ENCODE measurements at places on chromosomes 3 and 15.

- DNase-seq: no peak
Observed at GRCh38 chr3:127723011-127723567, 50.3 kb downstream of the ABTB1 start.

DNA sequence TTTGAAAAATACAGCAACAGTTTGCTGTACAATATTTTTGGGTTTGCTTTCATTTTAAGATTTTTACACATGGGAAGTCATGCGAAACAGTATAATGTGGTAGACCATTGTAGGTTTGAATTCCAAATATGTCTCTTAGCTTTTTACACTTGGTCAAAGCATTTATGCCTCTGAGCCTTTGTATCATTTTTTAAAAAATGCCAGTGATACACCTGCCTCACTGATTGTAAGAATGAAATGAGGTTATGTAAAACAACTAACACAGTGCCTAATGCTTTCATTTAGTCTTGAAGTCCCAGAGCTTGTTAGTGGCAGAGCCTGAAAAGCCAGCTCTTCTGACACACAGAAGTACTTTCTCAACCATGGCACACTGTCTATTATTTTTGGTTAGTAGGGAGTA lies 202.0 kb downstream of the UBE2E2 start:
- DNase-seq: no peak

- DNase-seq: no peak
Observed at GRCh38 chr3:172132721-172133311, 93.4 kb downstream of the FNDC3B start.

GRCh38 chr3:181134873-181135272 lies 145.3 kb upstream of the DNAJC19 start:
- DNase-seq: no peak

- DNase-seq: no peak
Observed at GRCh38 chr15:29937956-29938355, 115.7 kb upstream of the TJP1 start.

All from glomerular endothelial cell (primary cell).